SK-N-MC (cell line): ENCODE measurements at places on chromosomes 7 and 10.

DNA sequence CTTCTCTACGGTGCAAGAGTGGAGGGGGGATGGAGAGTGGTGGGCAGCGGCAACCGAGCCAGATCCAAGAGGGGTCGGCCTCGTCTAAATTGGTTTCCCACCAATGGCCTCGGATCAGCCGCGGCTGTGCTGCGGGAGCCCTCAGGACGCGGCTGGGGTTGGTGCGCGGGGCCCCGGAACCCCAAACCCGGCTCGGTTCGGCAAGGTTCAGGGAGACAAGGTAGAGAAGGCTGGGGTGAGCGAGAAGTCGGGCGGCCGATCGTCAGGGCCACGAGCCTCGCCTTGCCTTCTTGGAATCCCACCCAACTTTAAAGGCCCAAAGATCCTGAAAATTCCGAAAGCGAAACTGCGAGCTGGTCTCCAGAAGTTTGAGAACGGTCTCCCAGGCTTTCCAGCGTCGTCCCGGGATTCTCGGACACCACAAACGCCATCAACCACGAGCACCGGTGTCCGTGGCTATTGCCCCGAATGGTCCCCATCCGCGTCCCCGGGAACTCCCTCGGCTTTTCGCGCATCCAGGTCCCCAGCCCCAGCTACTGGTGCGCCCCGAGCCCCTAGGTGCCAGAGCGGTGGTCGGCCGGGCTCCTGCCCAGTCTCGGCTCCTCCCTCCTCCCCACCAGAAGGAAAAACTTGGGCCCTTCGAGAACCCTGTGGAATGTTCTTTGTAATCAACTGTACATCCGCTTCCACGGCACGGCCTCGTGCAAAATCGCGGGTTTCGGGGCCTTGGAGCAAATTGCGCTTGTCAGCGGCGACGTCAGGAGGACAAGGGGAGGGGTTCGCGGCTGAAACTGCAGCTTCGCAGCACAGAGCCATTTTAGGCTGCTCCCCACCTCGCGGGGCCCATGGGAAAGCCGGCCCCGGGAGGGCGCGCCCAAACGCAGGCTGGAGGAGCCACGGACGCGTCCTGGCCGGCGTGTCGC, 3.2 kb downstream of the SFMBT2 start:
- DNase-seq: no peak

DNA sequence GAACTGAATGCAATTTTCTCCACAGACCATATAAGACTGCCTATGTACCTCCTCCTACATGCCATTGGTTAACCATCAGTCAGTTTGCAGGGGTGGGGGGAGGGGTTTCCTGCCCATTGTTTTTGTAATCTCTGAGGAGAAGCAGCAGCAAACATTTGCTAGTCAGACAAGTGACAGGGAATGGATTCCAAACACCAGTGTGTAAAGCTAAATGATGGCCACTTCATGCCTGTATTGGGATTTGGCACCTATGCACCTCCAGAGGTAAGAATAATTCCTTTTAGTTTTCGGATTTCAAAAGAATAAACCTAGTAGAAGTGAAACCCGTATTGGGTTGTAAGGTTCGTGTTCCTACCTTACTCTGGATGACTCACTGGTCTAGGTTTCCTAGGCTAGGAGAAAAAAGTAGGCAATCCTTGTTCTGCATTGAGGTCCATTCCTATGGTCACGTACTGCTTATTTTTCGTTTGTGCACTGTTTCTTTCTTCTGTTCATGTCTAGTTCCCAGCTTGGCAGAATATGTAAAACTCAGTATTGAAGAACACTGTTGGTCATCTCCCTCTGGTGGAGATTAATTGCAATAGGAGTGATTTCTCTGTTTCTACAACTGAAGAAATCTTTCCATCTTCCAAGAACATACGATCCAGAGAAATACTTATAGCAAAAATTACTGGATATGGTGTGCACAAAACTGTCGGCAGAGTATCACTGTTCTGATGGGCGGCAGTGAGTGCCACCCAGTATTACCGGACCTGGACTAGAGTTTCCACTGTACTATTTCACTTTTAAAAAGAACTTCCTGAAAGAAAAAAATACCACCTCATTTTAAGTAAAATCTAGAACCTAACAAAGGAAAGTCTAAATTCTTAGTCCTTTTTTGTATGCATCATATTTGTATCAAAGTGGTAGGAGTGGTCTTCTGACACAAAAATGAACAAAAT, at the start of gene AKR1C3:
Gene AKR1C3 (plus strand): TSS at position 150 of the 941 bp plus-strand sequence. CDS start 31 bp downstream, at position 181.
- DNase-seq: no peak

GRCh38 chr10:73991884-73992245, 6.1 kb upstream of the VCL start:
- DNase-seq: no peak

GRCh38 chr10:1609648-1609970, 127.7 kb downstream of the ADARB2 start:
- DNase-seq: no peak

DNA sequence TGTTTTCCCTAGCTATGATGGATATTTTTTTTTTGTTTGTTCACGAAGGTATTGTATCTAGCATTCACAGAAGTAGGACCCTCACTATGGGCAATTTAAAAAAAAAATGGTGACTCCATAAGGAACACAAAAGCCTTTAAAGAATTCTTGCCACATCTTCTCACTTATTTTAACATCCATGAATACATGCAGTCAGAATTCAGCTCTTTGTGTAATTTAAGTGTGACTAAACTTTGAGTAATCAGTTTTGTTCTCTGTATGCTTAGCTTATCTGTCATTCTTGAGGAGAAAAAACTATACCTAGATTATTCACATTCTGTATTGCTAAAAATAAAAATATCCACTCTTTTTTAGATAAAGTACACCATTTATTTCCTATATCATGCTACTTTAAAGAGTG, 313.2 kb upstream of the KCND2 start:
- DNase-seq: no peak

DNA sequence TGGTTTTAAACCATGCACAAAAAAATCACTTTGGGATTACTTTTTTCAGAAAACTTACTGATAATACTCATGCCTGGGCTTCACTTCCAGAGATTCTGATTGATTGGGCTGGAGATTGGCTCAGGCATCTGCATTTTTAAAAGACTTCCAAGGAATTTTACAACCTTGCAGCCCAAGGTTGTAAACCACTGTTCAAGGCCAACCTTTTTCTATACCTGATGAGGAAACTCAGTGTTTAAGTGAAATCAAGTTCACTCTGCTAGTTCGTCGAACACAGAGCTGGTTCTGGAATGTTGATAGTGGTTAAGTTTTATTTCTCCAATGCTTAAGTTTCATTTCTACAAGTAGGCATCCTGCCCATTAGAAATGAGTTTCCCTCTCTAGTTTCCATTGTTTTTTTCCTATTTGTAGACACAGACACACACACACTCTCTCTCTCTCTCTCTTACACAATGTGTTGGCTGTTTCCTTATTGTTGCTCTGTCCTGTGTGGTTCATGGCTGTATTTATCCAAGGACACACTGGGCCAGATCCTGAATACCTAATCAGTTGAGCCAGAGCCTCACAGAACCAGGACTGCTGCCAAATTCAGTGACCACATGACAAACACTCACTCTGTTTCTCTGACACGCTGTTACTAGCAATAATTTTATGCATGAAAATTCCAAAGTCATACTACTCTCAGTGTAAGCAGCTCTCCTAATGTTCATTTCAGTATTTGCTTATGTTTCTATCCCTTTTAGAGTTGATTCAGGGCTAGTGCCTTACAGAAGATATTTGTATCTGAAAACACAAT, 3.7 kb upstream of the IFIT1B start:
- DNase-seq: no peak

- no peak for DNase-seq
These were observed 70.4 kb upstream of the AOAH start for GRCh38 chr7:36794689-36795088.

DNA sequence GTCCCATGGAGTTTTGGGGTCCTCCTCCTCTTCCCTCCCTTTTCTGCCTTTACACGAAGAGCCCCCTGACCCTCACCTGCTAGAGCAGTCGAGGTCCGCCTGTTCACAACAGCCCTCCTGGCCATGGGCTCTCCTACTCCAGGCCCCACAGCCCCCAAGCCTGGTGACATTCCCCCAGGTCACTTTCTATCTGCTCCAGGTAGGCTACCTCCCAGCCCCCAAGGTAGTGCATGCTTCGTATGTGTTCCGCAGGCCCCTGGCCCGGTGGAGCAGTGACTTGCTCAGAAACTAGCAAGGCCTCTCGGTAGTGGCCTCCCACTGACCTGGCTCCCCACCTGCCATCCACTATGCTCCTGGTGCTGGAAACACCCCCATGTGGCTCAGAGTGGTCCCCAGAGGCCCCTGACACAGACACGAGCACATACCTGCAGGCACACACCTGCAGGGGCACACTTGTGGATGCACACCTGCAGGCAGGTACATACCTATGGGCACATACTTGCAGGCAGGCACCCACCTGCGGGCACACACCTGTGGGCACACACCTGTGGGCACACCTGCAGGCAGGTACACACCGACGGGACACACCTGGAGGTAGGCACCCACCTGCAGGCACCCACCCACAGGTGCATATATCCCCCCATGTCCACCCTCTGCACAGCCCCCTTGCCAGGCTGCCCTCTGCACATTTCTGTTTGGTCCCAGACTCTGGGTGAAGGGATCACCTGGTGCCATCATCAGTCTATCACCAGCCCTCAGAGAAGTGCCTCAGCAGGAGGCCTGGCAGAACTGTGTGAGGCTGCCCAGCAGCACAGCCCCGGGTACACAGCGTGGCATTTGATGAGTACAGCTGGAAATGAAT, 322.5 kb downstream of the PTPRN2 start:
- no peak for DNase-seq

DNA sequence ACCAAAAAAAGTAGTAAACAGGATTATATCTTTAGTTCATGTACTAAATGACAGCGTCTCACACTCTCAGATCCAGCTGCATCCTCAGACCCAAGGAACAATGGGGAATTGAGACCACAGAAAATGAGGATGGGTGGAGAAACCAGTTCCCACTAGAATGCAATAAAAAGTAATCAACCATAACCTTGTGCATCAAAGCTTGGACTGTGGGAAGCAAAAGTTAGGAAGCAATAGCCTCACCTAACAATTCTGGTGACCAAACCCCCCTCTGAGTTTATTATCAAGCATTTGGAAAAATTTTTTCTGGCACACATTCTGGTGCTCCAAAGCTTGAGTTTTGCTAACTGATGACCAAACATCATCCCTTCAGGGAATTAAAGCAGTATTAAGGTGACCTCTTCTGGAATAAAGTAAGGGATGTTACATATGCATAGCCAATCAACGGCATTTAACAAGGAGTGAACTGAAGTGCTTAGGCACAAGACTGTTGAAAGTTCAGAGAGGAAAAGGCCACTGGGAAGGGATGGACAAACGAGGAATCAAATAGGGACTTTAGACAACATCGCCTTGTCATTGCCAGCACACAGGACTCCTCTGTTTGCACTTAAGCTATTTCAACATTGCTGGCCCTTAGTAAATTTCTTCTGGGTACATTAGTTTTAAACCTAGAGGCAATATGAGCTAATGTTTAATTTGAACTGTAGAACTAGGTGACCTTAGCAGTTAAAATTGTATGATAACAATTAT, 1.2 kb upstream of the MAT1A start:
- no peak for DNase-seq

DNA sequence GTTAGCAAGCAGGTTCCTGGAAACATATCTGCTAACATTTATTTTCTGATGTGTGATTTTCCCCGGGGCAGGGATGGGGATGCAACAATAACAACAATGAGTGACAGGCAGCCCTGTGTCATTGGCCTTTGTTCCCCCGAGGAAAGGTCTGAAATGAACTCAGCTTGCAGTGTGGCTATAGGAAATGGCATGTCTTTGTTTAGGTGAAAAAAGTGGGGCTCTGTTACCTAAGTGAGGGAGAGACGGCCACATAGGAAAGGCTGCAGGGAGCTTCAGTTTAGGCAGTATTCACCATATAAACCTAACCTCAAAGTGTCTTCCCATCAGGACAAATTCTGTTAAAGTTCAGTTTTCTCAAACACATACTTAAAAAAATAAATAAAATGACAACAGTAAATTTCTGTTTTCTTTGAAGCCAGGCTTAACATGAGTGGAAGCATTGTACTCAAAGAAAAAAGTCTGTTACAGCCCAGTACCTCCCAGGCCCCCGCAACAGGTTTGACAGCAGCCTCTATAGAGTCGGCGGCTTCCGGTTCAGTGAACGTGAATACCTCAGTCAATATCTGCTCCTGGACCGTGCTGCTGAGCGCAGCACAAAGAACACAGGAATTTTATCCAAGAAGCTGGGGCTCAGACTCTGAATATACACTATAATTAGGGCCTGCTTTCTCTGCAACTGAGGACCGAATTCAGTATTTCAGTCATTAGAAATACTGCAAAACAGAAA, 168.3 kb downstream of the GLI3 start:
- no peak for DNase-seq

GRCh38 chr10:21161647-21162046, 264.5 kb upstream of the NEBL start:
- DNase-seq: no peak

DNA sequence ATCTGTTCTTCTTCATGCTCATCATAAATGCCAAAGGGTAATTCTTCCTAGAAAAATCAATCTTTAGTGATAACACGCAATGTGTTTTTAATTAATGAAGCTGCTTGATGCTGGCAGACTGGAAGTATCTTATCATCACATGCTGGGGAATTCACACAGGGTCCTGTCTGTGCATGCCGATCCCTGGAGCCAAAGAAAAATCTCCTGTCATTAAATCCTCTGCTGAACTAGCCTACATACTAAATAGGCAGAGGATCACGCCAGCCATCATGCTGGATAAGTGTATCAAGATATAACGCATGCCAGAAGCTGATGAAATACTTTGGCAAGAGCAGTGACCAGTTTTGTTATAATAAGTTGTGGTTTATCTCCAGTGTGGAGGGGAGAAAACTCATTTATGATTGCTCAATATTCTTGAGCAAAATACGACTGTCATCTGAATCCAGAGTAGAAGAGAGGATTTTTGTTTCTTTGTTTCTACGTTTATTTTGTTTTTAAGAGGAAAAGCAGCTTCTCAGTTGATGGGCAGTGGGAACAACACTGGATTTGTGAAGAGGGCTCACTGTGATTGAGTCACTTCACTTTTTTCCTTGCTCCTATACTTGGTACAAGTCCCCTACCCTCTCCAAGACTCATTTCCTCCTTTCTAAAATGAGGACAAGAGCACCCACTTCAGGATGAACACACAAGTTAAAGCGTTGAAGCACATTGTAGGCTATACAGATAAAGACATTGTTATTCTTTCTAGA, 649.1 kb downstream of the TNS3 start:
- peak; percentile 55 for DNase-seq

GRCh38 chr7:42234736-42235135, 2.3 kb downstream of the GLI3 start:
- no peak for DNase-seq

- DNase-seq: no peak
These were observed 110.9 kb upstream of the HDAC9 start for GRCh38 chr7:18384491-18385143.

GRCh38 chr10:18359812-18360211, 219.6 kb downstream of the CACNB2 start:
- DNase-seq: no peak
